ENCODE measurements at places on chromosomes 11 and 22.
A peak's percentile ranks its signal among the peaks of the same experiment; 100 is the strongest.

DNA sequence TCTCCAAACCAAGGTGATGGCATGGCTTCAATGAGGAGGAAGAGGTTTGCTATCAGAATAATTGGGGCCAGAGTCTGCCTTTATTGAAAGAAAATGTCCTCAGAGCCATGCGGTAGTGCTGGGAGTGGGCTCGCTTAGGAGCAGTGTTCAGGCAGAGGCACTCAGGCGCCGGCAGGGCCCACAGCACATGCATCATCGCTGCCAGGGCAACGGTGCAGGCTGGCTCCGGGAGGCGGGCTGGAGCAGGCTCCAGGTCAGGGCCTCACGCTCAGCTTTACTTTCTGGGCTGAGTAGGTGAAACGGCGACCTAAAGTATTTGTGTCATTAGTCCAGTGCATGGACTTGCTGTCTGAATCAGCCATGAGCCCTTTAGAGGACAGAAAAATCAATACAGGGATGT is 169.9 kb upstream of the CCDC90B start:
- no peak for DNase-seq

DNA sequence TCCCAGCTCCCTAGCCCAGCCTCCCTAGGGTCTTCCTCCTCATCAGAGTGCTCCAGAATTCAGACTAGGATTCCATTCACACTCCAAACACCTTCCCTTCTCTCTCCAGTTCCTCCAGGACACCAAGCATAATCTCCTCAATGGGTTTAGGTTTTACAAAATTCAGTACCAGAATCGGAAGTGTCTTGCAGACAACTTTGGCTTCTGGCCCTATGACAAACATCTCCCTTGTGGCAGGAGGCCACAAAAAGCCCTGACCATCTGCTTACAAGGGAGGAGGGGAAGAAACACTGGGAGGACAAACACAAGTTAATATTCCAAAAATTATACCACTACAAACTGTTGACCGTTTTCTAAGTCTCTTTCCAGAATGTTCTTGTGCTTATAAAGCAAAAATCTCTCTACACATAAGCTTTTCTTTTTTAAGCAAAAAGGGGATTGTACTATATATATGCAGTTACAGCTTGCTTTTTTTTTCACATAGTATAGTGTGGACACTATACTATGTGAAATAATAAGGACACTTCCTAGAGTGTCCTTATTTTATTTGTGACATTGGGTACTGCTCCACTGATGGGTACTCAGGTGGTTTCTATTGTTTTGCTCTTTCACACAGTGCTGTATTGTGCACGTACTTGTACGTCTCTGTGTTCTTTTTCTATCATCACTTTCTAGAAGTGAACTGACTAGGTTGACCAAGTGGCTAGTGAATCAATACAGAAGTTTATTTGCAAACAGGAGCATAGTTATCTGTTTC is 78.7 kb downstream of the BDNF start:
- no peak for DNase-seq

- DNase-seq, result no peak
Observed at GRCh38 chr11:111632516-111633220, 30.4 kb downstream of the SIK2 start.

GRCh38 chr11:34105957-34106504 is 602 bp downstream of the NAT10 start:
- no peak for DNase-seq

GRCh38 chr11:117795638-117796455 is 1.2 kb downstream of the DSCAML1 start:
- DNase-seq, result no peak

- DNase-seq, result no peak
Observed at GRCh38 chr22:32043391-32043790, 330 bp downstream of the SLC5A1 start.

- DNase-seq, result no peak
Observed at GRCh38 chr11:122359081-122359571, 243.1 kb upstream of the BLID start.

GRCh38 chr11:61757213-61757862 is 4.9 kb downstream of the MYRF start:
- DNase-seq, result no peak

DNA sequence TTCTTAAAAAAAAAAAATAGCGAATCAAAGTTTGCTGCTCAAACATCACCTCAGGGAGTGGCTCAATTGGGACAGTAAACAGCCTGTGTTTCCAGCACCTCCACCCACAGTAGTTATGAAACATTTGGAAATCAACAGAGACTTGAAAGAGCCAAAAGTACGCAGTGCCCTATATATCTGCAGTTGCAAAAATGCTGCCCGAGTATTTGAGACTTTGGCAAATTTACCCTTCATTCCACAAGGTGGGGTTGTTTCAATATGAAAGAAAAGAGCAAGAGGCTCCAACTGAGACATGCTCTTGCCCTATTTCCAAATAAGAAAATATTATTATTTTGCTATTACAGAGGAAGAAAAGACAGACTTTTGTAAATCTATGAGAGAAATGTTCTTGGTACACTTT is 851.1 kb upstream of the RAG2 start:
- DNase-seq, result peak; percentile 6
